ENCODE measurements at places on chromosomes 7 and 10.

DNA sequence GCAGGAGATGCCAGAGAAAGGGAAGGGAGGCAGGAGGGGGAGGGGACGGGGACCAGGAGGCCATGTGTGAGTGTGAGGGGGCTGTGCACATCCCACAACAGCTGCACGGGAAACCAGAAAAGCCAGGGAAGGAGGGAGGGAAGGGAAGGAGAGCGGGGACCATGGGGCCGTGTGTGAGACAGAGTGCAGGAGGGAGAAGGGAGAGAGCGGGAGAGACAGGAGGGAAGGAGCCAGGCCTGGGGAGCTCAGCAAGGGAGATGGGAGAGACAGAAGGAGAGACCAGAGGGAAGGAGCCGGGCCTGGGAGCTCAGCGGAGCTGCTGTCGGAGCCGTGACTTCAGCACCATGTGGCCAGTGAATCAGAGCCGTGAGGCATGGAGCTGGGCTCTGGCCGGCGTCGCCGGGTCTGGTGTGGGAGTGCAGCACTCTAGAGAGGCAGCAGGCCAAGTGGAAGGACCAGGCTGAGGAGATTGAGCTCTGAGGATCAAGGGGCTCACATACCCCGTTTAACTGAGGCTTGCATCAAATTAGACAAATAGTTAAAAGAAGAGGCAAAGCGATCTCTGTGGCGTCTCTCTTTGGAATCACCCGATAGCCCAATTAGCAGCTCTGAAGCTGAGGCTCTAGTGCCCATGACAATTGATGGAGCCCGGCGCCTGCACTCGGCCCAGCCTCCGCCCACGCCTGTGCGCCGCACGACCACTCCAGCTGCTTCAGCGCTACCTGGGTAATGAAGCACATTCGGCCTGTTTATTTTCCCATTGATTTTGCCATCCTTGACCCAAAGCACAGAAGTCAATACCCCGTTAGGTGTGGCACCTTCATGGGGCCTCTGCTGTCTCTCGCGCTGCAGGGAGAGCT is 150.4 kb downstream of the MAD1L1 start:
- no peak for DNase-seq

DNA sequence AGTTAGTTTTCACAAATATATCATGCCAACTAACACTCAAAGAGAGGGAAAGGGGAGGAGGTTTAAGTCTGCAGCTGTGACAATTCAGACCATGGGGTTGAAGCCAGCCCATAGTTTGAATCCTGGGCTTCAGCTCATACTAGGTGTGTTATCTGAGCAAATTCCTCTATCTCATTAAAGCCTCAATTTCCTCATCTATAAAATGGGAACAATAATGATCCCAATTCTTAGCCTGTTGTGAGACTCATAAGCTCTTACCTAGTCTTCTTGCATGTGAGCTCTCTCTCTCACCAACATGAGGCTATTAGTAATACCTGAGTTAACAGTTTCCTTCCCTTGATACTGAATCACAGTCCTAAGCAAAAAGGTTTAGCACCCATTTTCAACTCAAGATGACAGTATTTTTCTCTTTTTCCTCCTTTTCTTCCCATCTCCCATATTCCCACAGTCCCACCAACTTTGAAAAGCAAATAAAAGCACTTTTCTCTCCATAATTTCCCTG is 49.8 kb downstream of the NUDCD3 start:
- DNase-seq = no peak

GRCh38 chr7:142878315-142878714 is 7.2 kb downstream of the TRPV6 start:
- no peak for DNase-seq

- peak; percentile 91 for DNase-seq
These were observed 17.5 kb downstream of the ZNF862 start for GRCh38 chr7:149855361-149856305.

DNA sequence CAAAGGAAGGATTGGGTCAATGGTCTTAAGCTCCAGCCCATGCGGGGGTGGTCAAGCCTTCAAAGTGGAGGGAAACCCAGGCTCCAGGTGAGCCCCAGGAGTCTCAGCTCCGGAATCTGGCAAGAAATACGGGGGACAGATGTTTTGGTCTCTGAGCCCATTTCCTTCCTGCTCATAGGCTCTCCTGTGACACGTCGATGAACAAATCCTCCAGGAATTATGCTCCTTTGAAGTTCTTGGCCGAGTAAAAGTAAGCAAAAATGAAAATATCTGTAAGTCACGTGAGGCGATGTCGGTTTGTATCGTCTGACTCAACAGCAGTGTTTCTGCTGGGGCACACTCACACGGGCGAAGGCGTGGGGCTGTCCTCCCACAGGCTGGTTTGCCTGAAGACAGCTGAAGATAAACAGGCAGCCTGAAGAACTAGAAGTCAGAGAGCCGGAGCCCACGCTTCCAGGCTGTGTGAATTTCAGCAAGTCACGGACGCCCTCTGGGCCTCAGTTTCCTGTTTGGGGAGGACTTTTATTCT is 52.6 kb upstream of the SMNDC1 start:
- no peak for DNase-seq

GRCh38 chr10:5814110-5815107 is 1.2 kb upstream of the GDI2 start:
- DNase-seq = no peak

- DNase-seq = peak; percentile 61
These were observed 44.5 kb downstream of the ICA1 start for GRCh38 chr7:8217200-8218068.

GRCh38 chr10:118116715-118117449 is 70.1 kb upstream of the RAB11FIP2 start:
- DNase-seq = no peak

GRCh38 chr10:132938472-132939339 is 3.7 kb downstream of the CFAP46 start:
- no peak for DNase-seq

DNA sequence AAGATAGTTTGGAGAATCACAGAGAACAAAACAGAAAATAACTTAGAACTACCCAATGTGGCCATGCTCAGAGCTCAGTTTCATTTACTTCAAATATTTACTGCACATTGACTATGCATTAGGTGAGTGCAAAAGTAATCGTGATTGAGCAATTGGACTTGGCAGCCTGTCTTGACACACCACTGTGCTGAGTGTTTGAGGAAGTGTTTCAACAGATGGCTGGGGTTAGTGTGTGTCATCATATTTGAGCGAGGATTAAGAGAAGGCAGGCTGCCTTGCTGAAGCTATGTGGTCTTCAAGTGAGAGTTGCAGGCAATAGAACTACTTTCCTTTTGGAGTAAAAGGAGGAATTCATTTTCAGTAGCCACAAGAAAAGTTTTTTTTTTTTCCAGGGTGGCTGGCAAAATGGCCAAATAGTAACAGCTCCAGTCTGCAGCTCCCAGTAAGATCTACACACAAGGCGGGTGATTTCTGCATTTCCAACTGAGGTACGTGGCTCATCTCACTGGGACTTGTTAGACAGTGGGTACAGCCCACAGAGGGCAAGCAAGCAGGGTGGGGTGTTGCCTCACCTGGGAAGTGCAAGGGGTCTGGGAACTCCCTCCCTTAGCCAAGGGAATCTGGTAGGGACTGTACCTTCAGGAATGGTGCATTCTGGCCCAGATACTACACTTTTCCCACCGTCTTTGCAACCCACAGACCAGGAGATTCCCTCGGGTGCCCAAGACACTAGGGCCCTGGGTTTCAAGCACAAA is 37.6 kb downstream of the AKR1C4 start:
- DNase-seq = no peak

GRCh38 chr7:84207025-84207424 is 12.4 kb upstream of the SEMA3A start:
- DNase-seq = no peak

DNA sequence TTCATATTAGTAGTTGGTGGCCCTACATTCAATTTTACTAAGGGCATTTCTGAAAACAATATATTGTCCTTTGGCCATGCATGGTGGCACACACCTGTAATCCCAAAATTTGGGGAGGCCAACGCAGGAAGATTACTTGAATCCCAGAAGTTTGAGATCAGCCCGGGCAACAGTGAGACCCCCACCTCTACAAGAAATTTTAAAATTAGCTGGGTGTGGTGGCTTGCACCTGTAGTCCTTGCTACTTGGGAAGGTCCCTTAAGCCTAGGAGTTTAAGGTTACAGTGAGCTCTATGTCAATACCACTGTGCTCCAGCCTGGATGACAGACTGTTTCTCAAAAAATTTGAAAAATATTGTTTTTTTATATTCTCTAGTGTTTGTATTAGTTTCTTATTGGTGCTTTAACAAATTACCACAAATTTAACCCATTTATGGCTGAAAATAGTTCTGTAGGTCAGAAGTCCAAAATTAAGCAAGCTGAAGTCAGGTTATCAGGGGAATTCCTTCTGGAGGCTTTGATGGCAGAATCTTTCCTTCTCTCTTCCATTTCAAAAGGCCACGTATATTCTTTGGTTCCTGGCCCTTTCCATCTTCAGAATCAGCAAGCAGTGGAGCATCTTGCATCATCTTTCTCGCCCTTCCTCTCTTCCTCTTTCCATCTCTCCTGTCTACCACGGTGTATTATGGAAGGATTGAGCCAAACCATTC is 12.4 kb downstream of the CBX3 start:
- no peak for DNase-seq

DNA sequence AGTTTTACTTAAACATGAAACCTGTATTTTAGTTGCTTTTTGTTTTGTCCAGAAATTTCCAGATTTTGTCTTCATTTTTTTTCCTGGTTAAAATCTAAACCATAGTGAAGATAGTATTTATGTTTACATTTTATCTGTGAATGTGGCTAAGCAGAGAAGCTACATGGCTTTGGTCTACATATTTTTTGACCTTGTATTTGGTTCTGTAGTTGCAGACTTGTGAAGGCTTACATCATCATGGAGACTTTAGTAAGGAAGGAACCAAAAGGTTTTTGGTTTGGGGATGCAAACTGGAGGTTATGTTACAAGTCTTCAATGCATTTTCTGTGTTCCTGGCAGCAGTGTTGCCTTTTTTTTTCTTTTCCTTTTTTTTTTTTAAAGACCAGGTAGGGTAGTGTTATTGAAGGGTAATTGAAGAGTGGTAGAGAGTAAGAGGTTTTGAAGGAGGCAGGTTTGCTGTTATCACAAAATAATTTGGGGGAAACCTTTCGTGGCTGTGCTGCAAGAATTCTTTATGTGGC is 30.9 kb upstream of the VDAC2 start:
- DNase-seq = no peak

- DNase-seq = no peak
These were observed 93.5 kb downstream of the AUTS2 start for GRCh38 chr7:69691734-69692133.

DNA sequence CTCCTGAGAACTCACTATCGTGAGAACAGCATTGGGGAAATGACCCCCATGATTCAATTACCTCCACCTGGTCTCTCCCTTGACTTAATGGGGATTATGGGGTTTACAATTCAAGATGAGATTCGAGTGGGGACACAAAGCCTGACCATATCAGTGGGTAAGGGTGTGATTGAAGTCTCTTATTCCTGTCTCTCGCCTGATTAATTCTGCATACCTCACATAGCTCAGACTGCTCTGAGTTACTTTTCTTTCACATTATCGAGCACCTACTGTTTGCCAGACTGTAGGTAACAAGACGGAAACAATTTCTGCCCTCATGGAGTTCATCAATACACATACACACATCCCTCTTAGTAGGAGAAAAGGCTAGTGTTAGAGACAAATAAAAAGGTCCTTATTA is 25.0 kb downstream of the CISD1 start:
- no peak for DNase-seq

- no peak for DNase-seq
These were observed 2.4 kb upstream of the UBE3C start for GRCh38 chr7:157136372-157136771.

DNA sequence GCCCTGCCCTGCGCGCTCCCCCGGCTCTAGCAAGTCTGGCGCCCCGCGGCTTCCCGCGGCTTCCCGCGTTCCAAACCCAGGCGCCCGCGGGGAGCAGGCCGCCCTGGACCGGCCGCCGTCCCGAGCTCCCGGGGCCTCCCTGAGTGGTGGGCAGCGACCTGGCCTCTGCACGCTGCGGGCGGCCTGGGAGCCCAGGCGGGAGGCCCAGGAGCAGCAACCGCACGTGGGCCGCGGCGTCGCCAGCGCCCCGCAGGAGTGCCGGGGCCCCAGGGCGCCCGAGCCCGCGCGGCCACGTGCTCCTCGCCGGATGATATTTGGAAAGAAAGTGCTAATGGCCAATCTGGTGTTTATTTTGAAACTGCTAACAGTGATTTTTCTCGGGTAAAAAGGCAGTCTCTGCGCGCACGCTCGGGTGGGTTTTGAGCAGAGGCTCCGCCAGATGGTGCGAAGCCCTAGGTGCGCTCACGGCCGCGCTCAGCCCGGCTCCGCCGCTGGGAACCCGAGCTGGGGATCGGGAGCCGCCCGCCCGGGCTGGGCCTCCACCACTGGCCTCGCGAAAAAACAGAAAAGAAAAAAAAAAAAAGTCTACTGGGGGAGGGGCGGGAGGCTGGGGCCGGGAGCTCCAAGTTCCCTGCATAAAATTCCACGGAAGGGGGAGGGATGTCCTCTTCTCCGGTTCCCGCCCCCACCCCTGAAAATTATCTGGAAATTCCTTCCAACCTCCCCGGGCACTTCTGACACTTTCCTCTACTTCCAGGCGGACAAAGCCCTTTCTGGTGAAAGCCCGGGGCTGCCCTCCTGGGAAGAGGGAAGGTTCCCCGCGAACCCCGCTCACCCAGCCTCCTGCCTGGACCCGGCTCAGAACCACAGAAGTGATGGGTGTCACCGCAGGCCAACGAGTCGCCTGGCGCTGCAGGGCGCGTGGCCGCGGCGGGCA is 4.3 kb downstream of the EBF3 start:
- DNase-seq = no peak

DNA sequence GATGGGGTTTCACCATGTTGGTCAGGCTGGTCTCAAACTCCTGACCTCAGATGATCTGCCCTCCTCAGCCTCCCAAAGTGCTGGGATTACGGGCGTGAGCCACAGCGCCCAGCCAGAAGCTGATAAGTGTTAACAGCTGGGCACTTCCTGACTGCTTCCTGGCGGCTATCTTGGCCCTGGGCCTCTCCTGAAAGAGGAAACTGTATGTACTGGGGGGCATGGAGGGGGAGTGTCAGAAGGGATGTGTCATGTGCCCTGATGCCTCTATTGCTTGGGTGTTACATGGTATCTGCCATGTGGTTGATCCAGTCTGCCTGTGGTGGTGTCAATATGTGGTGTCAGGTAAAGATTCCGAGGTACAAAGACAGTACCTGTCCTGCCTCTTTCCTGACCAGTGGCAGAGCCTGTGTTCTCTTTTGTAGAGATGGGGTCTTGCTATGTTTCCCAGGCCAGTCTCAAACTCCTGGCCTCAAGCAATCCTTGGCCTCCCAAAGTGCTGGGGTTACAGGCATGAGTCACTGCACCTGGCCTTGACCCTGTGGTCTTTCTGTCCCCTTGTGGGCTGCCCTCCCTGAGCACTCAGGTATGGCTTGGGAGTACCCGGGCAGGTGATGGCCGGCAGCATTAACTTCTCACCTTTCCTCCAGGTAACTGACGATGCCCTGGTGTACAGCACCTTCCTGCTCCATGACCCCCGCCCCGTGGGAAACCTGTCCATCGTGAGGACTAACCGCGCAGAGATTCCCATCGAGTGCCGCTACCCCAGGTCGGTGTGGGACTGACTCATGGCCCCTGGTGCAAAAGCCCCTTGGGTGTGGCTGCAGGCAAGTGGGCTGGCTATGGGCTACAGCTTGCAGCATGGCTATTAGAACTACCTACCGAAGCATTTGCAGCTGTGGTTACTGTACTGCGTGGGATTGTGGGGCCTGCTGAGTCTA is 4.4 kb downstream of the ZP3 start:
- DNase-seq = no peak
